ENCODE measurements at places on chromosomes 4 and X.

DNA sequence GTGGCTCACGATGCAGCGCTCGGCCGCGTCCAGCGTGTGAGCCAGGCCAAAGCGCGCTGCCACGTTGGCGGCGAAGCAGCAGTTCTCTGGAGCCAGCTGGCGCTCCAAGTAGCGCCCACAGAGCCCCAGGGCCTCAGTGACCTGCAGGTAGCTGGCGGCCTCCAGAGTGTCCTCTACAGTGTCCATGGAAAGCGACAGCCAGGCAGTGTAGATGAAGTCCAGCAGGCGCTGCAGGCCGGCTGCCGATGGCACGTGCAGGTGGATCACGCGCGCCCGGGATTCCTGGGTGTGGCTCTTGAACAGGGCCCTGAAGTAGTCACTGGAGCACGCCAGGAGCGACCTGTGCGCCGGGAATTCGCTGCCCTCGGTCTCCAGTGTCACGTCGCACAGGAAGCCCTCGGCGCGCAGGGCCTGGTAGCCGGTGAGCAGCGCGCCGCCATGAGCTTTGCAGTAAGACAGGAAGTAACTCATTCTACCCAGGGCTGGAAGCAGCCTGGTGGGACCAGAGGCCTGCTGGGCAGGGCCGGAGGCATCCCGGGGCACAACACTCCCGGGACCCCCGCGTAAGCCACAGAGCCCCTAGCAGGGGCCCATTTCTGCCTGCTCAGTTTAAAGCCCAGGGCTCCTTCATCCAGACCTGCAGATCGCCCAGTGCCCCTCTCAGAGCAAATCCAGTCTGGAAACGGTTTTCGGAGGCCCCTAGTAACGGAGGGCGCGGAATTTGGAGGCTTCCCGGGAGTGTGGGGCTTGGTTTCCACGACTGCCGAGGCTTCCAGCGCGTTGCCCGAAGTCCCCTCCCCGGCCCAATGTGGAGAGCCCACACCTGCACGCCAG is 595 bp downstream of the KLHL34 start:
- no peak for ATAC-seq

DNA sequence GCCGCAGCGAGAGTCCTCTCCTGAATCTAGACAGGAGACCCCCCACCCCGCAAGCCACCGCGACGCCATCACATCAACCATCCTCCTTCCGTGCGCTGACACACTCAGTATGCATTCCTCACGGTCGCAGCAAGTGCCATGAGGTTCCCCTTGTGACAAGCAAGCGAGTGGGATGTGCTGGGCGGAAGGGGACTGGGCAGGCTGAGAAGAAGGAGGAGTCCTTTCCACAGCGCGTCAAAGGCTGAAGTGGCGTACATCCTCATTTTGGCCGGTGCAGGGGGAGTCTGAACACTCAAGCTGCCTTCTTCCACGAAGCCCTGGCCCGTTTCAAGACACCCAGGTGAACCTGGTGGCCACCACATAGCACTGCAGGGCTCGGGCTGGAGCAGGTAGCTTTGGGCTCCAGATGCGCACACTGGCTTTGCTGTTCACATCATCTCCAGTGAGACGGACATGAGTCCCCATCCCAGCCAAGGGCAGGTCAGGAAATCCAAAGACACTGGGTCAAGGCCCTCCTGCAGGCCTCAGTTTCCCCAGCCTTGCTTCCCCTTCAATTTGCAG is 30.4 kb downstream of the CCNQ start:
- ATAC-seq = no peak

DNA sequence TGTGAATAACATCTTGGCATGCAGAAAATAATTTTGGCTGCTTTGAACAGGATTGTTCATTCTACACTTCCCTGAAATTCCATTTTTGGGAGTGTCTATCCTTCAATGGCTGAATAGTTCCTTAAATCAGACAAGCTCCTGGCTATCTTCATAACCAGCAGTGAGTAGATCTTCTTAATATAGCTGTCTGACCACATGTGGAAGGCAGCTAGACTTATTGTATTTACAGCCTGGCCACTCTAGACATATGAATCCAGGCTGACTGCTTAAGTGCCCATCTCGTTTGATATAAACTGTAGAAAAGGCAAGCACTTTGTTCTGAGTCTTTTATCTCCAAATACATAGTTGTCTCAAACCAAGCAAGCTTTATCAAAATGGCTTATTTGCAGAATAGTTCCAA is 40.0 kb downstream of the PWWP3B start:
- no peak for ATAC-seq

DNA sequence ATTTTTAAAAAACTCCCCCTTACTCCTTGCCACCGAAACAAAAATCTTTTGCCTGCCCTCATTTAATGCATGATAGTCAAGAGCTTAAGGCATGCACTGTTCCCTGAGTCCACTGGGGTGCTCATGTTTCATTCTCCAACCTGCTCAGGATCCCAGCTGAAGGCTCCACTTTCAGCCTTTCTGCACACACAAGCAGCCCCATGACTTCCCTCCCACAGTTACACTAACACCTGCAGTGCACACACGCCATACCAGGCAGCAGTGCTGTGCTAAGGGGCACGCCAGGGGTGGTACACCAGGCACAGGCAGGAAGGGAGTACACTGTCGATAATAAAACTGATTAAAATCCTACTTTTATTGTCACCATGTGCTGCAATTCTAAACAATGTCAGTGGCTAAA is 385.2 kb downstream of the BMPR1B start:
- no peak for ATAC-seq

DNA sequence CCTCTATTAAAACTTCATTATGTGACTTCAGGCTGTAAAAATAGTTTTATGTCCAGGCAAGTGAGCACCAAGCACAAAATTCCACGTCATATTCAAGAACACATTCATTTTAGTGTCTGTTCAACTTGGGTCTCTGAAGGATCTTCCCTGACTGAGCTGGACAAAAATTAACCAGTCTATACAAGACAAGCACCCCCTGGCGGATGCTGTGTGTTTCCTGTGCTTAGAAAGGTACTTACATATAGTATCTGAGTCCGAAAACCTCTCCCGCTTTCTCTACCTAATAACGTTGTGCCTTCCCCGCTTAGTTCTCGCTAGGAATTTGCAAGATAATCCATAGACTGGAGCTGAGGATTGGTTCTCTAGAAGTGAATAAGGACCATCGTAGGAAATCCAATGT is 2214.5 kb upstream of the TENM3 start:
- ATAC-seq = no peak

DNA sequence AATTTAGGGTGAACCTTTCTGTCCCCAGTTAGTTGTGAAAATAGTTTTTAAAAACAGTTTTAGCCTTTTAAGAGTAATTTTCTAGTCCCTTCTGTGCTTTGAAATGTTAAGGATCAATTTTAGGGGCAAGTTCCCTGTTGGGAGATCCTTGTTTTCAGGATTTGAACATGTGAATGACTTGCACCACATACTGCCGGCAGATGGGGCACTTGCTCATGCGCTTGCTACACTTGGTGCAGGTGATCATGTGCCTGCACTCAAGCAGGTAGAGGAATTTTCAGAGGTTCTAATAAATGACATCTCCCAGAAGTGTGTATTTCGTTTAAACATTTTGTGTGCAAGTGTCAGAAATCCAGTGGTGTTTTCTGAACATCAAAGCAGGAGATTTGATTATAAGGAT is 195.9 kb downstream of the CHM start:
- no peak for ATAC-seq

DNA sequence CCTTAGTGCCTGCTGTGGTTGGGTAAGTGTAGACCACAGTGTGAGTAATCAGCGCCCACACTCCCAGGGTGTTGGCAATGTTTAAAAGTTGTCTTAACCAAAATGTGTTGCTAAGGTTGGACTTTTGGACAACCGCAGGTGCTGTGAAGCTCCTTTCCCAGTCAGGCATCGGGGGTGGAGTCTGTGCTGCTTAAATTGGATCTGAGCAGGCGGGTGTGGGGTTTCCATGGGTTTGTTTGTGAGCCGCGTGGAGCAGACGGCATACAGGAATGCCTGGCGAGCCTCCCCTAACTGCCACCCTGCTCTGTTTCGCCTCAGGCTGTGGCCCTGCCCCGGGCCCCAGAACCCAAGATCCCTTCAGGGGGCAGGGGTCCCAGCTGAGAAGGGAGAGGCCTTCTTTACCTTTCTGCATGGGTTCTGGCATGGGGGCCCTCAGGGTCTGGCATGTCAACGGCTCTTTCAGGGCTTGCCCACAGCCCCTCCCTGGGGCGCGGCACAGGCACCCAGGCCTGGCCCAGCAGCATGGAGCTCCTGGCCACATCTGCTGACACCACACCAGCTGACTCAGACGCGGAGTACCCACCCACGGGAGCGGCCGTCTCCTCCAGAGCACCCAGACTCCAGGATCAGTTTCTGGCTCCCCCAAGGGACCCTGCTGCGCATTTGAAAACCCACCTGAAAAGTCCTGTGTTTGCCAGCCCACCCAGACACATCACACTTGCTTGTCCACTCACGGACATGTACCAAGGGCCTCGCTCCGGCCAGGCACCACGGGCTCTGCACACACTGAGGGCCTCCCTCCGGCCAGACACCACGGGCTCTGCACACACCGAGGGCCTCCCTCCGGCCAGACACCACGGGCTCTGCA is 5.1 kb upstream of the SPON2 start:
- no peak for ATAC-seq

- ATAC-seq = no peak
Measured at GRCh38 chr4:110988722-110989121, 365.8 kb upstream of the PITX2 start.

DNA sequence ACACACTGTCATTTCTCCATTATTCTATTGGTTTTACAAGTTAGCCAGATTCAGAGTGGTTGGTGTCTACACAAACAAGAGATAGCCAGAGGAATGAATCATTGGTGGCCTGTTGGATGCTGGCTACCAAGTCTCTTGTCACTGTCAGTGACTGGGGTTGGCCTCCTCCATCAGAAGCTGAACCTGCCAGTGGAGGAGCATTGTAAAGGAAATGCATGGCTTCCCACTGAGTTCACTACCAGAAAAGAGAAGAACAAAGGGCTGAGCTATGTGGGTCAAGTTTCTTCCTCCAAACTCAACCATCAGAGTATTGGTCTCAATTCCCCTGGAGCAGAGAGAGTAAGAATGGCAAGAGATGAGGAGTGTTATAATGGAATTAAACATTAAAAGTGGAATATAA is 26.5 kb upstream of the ANKRD50 start:
- ATAC-seq = no peak

DNA sequence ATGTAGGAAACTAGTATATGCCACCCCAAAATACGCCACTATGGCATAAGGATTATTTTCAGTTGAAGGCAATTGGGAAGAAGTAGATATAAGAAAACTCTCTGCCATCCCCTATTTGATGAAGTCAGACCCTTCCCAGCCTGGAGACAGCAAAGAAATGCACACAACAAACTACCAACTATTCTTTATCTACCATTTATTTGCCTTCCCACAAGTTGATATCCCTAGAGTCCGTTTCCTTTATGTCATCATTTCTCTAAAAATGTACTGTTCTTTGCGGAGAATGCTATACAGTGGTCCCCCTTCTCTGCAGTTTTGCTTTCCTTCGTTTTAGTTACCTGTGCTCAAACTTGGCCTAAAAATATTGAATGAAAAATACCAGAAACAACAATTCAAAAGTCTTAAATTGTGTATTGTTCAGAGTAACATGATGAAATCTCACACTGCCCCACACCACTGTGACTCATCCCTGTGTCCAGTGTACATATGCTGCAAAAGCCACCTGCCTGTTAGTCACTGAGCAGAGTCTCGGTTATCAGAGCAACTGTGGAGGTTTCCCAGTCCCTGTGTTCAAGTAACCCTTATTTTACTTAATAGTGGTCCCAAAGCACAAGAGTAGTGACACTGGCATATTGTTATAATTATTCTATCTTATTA is 152.3 kb downstream of the WDFY3 start:
- peak; percentile 80 for ATAC-seq

DNA sequence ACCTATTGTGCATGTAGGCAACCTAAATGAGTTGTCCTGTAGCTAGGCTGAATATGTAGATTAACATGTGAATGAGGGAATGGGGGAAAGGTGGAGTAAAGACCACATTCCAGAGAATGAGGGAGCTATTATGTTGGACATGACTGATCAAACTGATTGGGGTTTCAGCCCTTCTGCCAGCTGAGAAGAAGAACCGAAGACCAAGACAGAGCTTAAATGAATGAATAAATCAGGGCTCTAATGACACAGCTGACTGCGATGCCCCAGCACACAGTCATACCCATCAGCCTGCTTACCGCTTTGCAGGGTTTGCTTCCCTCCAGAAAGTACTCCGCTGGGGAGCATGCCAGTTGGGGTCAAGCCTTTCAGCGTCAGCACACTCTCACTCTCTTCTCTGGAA is 315.4 kb downstream of the PPP3CA start:
- no peak for ATAC-seq

- ATAC-seq = no peak
Measured at GRCh38 chrX:45165726-45166125, 35.0 kb downstream of the DIPK2B start.

DNA sequence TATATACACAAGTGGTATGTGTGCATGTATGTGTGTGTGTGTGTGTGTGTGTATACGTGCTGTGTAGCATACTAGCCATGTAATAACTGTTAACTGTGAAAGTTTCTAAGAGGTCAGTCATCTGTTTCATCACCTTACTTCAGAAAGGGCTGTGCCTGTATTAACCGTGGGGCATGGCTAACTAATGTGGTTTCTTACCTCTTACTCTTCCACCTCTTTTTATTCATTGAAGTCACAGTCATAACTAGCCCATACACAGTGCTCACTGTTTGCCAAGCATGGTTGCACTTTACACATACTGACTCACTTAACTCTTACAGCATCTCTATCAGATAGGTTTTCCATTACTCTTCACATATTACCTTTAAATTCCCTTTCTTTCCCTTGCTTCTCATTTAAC is 23.7 kb upstream of the LRAT start:
- ATAC-seq = no peak

DNA sequence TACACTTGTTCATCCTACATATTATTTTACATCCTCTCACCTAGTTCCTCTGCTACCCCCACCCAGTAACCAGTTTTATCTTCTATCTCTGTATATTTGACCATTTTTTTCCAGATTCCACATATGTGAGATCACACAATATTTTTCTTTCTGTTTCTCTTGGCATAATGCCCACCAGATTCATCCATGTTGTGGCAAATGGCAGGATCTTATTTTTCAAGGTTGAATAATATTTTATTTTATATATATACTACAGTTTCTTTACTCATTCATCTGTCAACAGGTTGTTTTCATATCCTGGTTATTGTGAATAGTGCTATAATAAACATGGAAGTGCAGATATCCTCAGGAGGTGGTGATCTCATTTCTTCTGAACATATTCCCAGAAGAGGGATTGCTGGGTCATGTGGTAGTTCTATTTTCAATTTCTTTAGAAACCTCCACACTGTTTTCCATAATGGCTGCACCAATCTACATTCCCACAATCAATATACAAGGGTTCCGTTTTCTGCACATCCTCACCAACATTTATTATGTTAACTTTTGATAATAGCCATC is 48.2 kb downstream of the THAP9 start:
- no peak for ATAC-seq

- ATAC-seq = peak; percentile 69
Measured at GRCh38 chr4:1746265-1746691, 25.0 kb downstream of the TACC3 start.

Measured in gastroesophageal sphincter (tissue), 4 donors.